Urinary bladder (tissue), 4 donors: ENCODE measurements at places on chromosomes 2 and 18. TPM values are rescaled to one million over a fixed set of nuclear protein-coding genes. Genes with fewer than 3 reads are reported as not detected.

The BCL2 gene
- 53.9 TPM for total RNA-seq

The MRO gene
- total RNA-seq: 1.2 TPM

The FBXO48 gene
- 1.2 TPM for total RNA-seq

The NCKAP1 gene
- 297 TPM for total RNA-seq

The CNNM4 gene
- 5.8 TPM for total RNA-seq

The PAX8 gene
- 0.26 TPM for total RNA-seq

The TTR gene
- not detected for total RNA-seq

The AQP12B gene
- total RNA-seq: not detected
